Thoracic aorta endothelial cell (primary cell): ENCODE measurements at places on chromosomes 4 and X. TPM values are rescaled to one million over a fixed set of nuclear protein-coding genes. Genes with fewer than 3 reads are reported as not detected.

ADH5 gene
- 101 and 105 TPM in 2 replicates for total RNA-seq

MGST2 gene
- 97.9 and 118 TPM in 2 replicates for total RNA-seq

POU4F2 gene
- not detected in 2 replicates for total RNA-seq

MAGEA12 gene
- not detected in 2 replicates for total RNA-seq

WAS gene
- total RNA-seq = 0.07 TPM in 1 of 2 replicates, not detected in the other

FHIP1A gene
- 0.80 and 1.1 TPM in 2 replicates for total RNA-seq

GTPBP6 gene
- 38.2 and 45.1 TPM in 2 replicates for total RNA-seq

PLA2G12A gene
- 16.1 and 47.5 TPM in 2 replicates for total RNA-seq

TLR6 gene
- 5.3 and 6.0 TPM in 2 replicates for total RNA-seq

TEX13D gene
- total RNA-seq = not detected in 2 replicates

IQCM gene
- not detected in 2 replicates for total RNA-seq
